ENCODE measurements at places on chromosomes 3 and 15. TPM values are rescaled to one million over a fixed set of nuclear protein-coding genes. Genes with fewer than 3 reads are reported as not detected.

ROPN1 gene
- total RNA-seq: not detected

CNTN3 gene
- 1.5 TPM for total RNA-seq

GOLGA8T gene
- under 0.01 TPM for total RNA-seq

TAGLN3 gene
- total RNA-seq: not detected

DPPA2 gene
- not detected for total RNA-seq

ZNF662 gene
- 0.76 TPM for total RNA-seq

CLDN16 gene
- total RNA-seq: under 0.01 TPM

RPP14 gene
- total RNA-seq: 14.4 TPM

NANOGP8 gene
- total RNA-seq: not detected

AHSG gene
- not detected for total RNA-seq

C15orf39 gene
- total RNA-seq: 4.0 TPM

DAZL gene
- not detected for total RNA-seq

SOX2 gene
- total RNA-seq: not detected

GTF2E1 gene
- total RNA-seq: 29.2 TPM

TMEM207 gene
- total RNA-seq: not detected

FRMD4B gene
- total RNA-seq: 93.6 TPM

PIERCE2 gene
- 0.61 TPM for total RNA-seq

LMAN1L gene
- not detected for total RNA-seq

PRR20G gene
- total RNA-seq: not detected

SCN5A gene
- total RNA-seq: 5.2 TPM

TMF1 gene
- 31.2 TPM for total RNA-seq

ACAN gene
- total RNA-seq: not detected

FOXB1 gene
- total RNA-seq: not detected

MKRN2 gene
- total RNA-seq: 47.1 TPM

TUSC7 gene
- total RNA-seq: under 0.01 TPM

C3orf22 gene
- not detected for total RNA-seq

SERPINI1 gene
- total RNA-seq: 1.2 TPM

RAB27A gene
- total RNA-seq: 8.7 TPM

CPA3 gene
- 13.0 TPM for total RNA-seq

SHC4 gene
- 0.15 TPM for total RNA-seq

REC114 gene
- not detected for total RNA-seq

SAMMSON gene
- total RNA-seq: not detected

CRABP1 gene
- not detected for total RNA-seq

RTP1 gene
- total RNA-seq: not detected

IGSF11 gene
- total RNA-seq: not detected

PRRT3 gene
- total RNA-seq: 0.97 TPM

DUOXA2 gene
- total RNA-seq: not detected

APBA2 gene
- 37.4 TPM for total RNA-seq

CPNE9 gene
- not detected for total RNA-seq

GOLGA8S gene
- 0.15 TPM for total RNA-seq

NR2E3 gene
- total RNA-seq: 0.15 TPM

CHDH gene
- total RNA-seq: under 0.01 TPM

C15orf62 gene
- 0.46 TPM for total RNA-seq

COL6A6 gene
- not detected for total RNA-seq

SENP8 gene
- total RNA-seq: 2.0 TPM

CYP11A1 gene
- total RNA-seq: not detected

GOLGA6D gene
- not detected for total RNA-seq

GPR27 gene
- not detected for total RNA-seq

TRIM59 gene
- total RNA-seq: 30.9 TPM

PLA2G4F gene
- total RNA-seq: not detected

HGD gene
- total RNA-seq: 0.32 TPM

SERPINI2 gene
- total RNA-seq: not detected

WNT5A gene
- 0.30 TPM for total RNA-seq

C3orf20 gene
- not detected for total RNA-seq

SEMA5B gene
- total RNA-seq: not detected

CHRM5 gene
- total RNA-seq: not detected
